ENCODE measurements at places on chromosomes 5 and 9.

GRCh38 chr9:135365013-135365768 lies 114.4 kb upstream of the PPP1R26 start:
- DNase-seq, result no peak

GRCh38 chr9:14127656-14128055 lies 186.3 kb downstream of the NFIB start:
- DNase-seq, result no peak

DNA sequence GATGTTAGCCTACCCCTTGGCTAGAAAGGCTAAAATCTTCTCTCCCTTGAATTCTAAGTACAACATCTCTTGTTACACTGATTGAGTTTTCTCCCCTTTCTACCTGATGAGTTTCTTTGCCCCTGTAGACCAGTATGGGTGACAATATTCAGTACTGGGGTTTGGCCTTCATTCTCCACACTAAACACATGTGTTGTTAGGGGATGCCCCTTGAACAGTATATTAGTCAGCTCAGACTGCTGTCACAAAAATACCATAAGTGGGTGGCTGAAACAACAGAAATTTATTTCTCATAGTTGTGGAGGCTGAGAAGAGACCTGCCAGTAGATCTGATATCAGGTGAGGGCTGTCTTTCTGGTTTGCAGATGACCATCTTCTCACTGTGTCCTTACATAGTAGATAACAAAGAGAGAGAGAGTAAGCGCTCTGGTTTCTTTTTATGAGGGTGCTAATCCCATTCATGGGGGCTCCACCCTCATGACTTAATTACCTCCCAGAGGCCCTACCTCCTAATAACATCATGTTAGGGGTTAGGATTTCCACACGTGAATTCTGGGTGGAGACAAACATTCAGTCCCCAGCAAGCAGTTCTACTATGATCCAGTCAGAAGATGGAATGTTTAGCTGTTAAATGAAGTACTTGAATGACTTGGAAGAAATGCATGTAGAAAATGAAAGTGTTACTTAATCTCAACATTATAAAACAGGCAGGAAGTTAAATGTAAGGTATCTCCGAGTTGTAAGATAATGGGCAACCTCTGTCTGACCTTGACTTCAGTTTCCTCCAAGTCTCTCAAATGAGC lies 17.5 kb downstream of the VLDLR start:
- DNase-seq, result no peak

GRCh38 chr5:67318746-67319145 lies 122.1 kb upstream of the CD180 start:
- DNase-seq, result no peak
